Esophagus squamous epithelium (tissue), 5 donors: ENCODE measurements at places on chromosomes 2 and 18.

DNA sequence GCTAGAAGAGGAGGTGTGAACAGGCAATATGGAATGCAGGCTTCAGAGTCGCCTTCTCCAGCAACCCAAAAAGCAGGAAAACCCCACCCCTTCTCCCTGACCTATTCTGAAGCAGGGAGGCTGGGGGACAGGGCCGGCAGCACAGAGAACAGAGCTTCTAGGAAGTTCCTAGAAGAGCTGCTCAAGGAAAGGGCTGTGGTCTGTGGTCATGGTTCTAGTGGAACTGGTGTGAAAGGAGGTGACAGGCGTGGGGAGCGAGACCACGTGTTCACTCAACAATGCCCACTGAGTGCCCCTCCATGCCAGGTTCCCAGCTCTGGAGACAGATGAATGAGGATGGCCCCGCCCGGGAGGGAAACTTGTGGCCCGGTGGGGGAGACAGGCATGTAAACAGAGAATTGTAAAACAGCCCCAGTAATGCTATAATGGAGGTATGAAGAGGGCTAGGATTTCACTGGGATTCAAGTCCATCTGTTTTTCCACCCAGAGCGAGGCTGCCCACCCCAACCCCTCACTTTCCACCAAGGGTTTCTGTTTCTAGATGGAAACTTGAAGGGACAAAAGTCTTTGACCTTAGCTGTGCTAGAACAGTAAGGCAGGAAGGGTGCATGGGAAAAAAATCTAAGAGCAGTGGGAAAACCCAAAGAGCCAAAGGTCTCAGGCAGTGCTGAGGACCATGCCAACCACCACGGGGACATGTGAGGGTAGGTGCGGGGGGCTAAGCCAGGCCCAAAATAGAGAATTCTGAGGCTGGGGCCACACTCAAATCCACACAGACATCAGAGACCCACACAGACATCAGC is 71.8 kb downstream of the TNS1 start:
- no peak for DNase-seq

DNA sequence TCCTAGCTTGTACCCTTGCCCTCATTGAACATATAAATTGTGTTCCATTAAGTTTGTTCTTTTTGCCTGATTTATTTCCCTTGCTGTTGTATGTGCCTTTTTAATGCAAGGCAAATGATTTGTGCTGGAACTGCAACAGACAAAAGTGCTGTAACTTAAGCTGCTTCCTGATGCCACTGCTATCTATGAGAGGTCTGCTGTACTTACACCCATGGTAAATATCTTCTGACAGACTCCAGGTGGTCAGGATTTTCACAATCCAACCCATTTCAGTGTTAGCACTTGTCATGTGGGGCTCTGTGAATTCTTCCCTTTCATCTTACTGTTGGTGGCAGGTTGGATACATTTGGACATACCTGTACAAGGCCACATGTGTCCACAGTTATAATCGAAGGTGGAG is 63.5 kb downstream of the ARHGAP15 start:
- no peak for DNase-seq

DNA sequence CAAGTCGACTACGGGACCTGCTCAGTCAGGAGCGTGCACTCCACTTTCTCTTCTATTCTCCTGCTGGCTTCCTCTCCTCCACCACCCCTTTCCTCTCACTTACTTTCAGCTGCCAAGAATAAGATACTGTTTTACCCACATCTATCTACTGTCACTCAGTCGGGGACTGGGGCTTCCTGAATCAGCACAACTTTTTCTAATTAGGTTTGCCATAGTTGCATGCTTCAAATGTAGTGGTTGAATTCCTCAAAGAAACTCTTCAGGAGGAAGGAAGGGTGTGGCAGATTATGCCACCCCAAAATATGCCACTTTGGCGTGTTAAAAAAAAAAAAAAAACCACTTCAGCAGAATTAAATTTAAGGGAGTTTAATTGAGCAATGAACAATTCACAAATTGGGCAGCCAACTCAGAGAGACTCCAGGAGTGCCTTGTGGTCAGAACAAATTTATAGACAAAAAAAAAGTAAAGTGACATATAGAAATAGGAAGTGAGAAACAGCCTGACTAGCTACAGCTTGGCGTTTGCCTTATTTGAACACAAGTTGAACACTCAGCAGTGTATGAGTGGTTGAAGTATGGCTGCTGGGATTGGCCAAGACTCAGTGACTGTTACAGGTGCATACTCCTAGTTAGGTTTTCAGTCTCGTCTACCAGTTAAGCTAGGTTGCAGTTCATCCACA is 32.5 kb upstream of the RMDN2 start:
- DNase-seq: no peak

DNA sequence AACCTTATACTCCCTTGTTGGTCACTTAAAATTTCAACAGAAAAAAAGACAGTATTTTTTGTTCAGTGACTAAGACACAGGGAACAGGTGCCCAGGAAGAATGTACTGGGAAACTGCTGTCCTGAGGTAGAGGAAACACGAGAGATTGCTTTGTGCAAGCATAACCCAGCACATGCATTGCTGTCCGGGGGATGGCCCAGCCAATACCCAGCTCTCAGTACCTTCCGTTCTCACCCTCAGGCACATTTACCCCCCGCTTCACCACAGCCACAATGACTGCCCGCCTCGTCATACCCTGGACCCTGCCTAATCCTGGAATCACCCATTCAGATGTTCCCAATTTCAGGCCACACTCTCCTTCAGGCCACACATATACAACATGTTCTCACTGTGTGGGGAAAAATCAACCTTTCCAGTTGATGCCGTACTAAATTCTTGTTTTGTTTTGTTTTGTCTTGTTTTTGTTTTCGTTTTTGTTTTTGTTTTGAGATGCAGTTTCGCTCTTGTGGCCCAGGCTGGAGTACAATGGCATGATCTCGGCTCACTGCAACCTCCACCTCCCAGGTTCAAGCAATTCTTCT is 140.7 kb downstream of the ESCO1 start:
- DNase-seq: no peak

- no peak for DNase-seq
These were observed 182.0 kb upstream of the TRIB2 start for GRCh38 chr2:12534646-12535263.

DNA sequence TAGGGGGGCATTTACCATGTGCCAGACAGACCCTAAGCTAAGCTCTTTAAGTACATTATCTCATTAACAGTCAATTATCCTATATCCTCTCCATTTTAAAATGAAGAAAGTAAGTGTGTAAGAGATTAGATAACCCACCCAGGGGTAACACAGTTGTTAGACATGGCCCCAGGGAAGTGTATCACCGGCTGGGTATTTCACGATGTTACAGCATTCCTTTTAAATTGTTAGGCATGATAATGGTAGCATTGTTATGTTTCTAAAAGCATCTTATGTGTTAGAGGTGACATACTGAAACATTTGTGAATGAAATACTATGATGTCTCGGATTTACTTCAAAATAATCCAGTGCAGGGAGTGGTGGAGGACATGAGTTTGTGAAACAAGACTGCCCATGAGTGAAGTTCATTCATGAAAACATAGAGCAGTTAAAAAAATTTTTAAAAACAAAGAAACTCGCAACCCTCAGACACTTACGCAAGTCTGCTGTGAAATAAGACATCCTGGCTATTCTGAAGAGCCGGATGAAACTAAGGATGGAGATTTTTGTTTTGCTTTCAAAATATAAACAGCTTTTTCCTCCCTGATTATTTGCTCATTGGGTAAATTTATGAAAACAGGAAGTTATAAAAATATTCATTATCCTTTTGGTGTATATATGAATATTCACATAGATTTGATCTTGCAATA is 54.9 kb downstream of the IL1RL2 start:
- no peak for DNase-seq

DNA sequence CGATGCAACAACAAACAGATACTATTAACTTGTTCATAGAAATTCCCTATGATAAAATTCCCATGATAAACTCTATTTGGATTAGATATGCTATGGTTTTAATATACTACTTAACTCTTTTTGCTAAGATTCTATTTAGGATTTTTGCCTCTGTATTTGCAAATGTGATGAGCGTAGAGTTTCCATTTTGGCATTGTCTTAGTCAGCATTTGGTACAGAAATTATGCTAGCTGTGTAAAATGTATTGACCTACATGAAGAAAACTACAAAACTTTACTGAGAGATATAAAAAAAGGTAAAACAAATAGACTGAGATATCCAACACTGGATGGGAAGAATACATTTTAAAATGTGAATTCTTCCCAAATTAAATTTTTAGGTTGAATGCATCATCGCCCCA is 29.8 kb upstream of the ARL4C start:
- no peak for DNase-seq

DNA sequence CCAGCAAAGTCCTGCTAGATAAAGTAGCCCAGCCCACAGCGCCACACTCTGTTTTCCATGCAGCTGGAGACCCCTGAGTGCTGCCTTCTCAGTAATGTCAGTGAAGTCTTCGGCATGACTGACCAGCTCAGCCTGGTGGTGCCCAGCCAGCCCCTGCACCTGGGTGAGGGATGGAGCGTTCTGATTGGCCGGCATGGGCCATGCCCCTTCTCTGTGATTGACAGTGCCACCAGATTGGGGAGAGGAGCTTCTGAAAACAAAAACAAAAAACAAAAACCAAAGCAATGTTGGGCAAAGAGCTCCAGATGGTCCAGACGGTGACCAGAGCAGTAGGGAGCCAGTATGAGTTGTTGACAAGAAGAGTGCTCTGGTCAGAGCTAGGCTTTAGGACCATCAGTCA is 122.6 kb downstream of the DYSF start:
- DNase-seq: no peak

- DNase-seq: no peak
These were observed 46.2 kb downstream of the C2orf42 start for GRCh38 chr2:70144443-70145143.

- no peak for DNase-seq
These were observed 44.5 kb upstream of the MAP4K3 start for GRCh38 chr2:39481611-39482010.

- no peak for DNase-seq
These were observed 856 bp downstream of the ACAA2 start for GRCh38 chr18:49812286-49813068.

GRCh38 chr2:43419876-43420275 is 176.0 kb downstream of the THADA start:
- DNase-seq: no peak

DNA sequence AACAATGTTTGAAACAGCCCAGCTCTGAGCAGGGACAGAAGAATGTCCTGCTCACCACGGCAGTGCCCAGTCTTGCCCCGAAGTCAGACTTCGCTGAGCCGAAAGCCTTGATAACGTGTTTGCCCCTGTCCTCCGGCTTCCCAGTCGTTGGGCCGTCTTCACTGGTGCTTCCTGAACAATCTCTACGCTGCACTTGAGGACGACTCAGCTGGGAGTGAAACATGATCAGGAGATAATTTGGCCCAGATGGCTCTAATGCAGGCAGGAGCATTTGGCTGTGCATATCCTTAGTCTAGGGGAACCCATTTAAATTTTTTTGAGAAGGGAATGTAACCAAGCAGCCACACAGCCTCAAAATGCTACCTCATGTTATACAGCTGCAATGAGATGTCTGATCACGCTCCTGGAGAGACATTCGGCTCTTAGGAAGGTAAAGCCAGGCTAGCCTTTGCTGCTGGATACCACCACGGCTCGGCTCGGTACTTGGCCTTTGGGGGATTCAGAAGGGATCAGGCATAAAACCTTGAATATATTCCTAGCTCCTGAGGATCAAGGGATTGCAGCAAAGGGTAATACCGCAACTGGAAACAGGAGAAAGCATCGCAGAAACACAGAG is 43.6 kb downstream of the FECH start:
- DNase-seq: no peak

GRCh38 chr2:151774506-151774905 is 40.2 kb upstream of the NEB start:
- no peak for DNase-seq

DNA sequence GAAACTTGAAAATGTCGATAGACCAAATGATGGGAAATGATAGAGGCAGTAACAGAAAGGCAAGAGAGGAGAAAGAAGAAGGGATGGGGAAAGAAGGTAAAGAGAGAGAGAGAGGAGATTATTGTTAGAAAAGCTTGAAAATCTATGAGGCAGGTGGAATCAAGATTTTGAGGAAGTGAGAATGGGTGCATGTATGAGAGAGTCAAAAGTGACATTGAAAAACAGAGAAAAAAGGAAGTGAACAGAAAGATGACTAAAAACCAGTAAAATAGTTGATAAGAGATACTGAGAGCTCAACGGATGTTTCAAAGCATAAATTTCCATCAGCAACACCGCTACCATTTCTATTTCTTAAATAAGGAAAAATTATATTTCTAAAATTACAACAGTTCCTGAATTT is 327.4 kb upstream of the CWC22 start:
- DNase-seq: no peak

DNA sequence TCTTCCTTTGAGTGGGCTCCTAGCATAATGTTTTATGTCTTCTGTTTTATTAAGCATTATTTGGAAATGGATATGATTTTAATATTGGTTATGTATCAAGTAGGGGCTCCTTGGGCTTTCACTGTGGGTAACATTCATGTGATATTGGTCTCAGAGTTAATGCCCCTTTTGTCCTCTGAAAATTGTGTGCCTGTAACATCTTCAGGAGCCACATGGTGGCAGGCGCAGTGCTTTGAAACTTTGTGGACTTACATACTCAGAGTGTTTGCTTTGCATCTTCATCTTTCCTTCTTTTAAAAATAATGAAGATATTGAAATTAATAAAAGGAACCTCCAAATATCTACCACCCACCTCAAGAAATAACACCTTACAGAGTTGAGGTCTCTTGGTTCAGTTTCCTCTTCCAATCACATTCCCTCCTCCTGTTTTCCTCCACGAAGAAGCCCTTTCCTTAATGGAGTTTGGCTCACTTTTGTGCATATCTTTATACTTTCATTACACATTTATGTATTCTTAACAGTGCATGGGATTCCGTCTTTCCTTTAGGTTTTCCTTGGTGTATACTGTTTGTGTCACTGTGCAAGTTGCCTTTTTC is 73.5 kb downstream of the LIMS1 start:
- DNase-seq: no peak

GRCh38 chr2:72982781-72983499 is 65.6 kb downstream of the EMX1 start:
- no peak for DNase-seq

DNA sequence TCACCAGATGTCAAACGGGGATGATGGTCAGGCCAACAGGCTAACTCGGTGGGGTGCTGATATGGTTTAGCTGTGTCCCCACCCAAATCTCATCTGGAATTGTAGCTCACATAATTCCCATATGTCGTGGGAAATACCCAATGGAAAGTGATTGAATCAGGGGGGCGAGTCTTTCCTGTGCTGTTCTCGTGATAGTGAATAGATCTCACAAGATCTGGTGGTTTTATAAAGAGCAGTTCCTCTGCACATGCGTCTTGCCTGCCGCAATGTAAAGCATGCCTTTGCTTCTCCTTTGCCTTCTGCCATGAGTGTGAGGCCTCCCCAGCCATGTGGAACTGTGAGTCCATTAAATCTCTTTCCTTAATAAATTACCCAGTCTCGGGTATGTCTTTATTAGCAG is 74.4 kb upstream of the YWHAQ start:
- DNase-seq: no peak

DNA sequence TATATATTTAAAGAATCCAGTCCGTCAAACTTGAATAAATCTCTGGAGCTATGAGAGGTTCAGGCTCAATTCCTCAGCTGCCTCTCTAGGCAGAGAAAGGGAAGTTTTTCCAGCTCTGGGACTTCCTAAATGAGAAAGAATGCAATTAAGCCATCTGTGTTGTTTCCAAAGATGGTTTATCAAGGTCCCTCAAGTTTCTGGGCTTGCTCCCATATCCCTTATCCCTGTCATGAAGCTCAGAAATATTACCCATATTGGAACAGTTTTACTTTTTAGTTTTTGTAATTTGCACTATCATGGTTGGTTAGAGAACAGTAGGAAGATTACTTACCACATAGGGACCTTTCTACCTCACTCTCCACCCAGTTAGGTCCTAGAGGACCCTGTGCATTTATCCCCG is 1.4 kb downstream of the CNTNAP5 start:
- DNase-seq: no peak
